ENCODE measurements at places on chromosomes 4 and X. TPM values are rescaled to one million over a fixed set of nuclear protein-coding genes. Genes with fewer than 3 reads are reported as not detected.

DNA sequence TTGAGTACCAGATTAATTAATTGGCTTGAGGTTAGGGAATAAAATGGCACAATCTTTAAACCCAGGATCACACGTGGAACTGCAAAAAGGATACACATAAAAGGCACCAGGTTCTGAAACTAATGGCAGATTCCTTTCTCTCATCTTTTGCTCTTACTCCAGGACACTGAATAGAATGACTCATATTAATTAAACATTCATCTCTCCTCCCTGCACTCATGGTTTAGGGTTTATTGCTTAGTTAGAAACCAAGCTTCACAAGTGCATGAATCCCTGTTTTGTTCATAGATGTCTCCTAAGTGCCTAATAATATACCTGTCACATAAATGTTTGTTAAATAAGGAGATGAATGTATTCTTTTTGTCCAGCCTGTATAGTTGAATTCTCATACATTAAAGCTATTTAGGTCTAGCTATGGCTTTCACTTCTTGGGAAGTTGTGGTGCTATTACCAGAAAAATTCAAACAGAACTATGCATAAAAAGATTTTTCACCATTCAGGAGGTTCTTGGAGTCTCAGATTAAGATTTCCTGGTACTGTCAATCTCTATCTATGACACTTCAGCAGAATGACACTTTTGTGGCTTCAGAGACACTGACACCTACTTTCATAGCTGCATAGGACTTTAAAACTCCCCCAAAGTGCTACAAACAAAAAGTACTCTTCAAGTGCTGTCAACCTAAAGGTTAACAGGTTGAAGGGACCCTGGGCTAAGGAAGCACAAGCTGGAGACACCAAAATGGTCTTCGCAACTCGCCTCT is 7.4 kb downstream of the CORIN start:
- H3K4me1 ChIP-seq: no peaks in the 10 kb centered on the region
- no peaks in the 10 kb centered on the region for H3K36me3 ChIP-seq
- no peak overlapping the region for H3K27ac ChIP-seq
- H3K4me3 ChIP-seq: no peak overlapping the region
- DNase-seq: no peak

DNA sequence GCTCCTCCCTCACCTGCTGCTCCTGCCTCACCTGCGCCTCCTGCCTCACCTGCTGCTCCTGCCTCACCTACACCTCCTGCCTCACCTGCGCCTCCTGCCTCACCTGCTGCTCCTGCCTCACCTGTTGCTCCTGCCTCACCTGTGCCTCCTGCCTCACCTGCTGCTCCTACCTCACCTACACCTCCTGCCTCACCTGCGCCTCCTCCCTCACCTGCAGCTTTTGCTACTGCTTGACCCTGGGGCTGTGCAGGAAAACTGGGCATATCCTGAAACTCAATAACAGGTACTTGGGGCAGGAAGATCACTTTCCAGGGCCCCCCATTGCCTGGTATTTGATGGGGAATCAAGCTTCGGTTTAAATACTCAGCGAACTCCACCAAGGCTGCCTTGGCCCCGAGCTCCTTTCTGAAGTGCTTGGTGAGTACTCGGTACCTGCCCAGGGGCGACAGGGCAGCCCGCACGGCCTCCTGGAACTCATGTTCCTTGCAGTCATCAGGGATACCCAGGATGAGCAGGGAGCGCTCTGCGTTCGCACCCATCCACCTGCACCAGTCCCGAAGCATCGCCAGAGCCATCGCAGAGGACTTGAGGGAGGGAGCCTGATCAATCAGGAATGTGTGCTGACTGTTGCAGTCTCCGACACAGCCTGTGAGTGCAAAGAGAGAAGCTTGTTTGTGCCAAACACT is 2.7 kb downstream of the PNMA6E start:
- DNase-seq: no peak
- no peaks in the 10 kb centered on the region for H3K4me1 ChIP-seq
- H3K27me3 ChIP-seq: no peaks in the 10 kb centered on the region
- no peaks in the 10 kb centered on the region for H3K36me3 ChIP-seq
- no peak overlapping the region for H3K4me3 ChIP-seq

DNA sequence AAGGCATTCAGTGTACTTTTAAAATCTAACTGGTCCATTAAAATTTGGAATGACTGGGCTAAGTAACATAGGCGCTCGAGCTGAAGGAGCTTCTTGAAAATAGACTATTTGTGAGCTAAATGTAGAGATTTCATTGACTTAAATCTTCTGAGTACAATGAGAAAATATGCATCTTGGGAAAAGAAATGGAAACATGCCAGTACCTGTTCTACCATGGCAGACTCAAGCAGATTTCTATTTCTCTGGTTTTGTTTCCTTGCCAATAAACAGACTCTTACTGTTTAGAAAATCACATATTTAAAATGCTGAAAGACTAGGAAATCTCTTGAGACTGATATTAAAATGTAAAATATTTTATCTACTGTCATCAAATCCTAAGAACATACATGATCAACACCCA is 678.1 kb downstream of the FAT4 start:
- H3K36me3 ChIP-seq: no peaks in the 10 kb centered on the region
- no peaks in the 10 kb centered on the region for H3K27me3 ChIP-seq
- no peak for DNase-seq
- H3K4me3 ChIP-seq: no peak overlapping the region
- H3K4me1 ChIP-seq: no peaks in the 10 kb centered on the region

- no peak overlapping the region for H3K27ac ChIP-seq
- H3K36me3 ChIP-seq: no peaks in the 10 kb centered on the region
- no peaks in the 10 kb centered on the region for H3K27me3 ChIP-seq
- no peak overlapping the region for H3K4me3 ChIP-seq
- no peak for DNase-seq
These were observed 1387.2 kb downstream of the STIM2 start for GRCh38 chr4:28247805-28248204.

TXK gene
- not detected for total RNA-seq
